ENCODE measurements at places on chromosomes 16 and 17. TPM values are rescaled to one million over a fixed set of nuclear protein-coding genes. Genes with fewer than 3 reads are reported as not detected.

Gene SULT1A3
- total RNA-seq = 3.4 TPM

Gene CDH8
- total RNA-seq = not detected

Gene SMIM5
- not detected for total RNA-seq

Gene TMEM100
- 0.12 TPM for total RNA-seq

Gene SEPTIN1
- total RNA-seq = 0.25 TPM

Gene CCDC154
- 0.22 TPM for total RNA-seq

Gene KRT12
- total RNA-seq = not detected

Gene CDH16
- total RNA-seq = not detected

Gene AKAP10
- 26.7 TPM for total RNA-seq

Gene CBX2
- total RNA-seq = 2.3 TPM

Gene ANKRD40CL
- not detected for total RNA-seq
